ENCODE measurements at places on chromosomes 2 and 18. TPM values are rescaled to one million over a fixed set of nuclear protein-coding genes. Genes with fewer than 3 reads are reported as not detected.

GRCh38 chr2:72544554-72544953 is 281.3 kb downstream of the EXOC6B start:
- DNase-seq: no peak

GRCh38 chr2:159807183-159808031 is 9.4 kb upstream of the CD302 start:
- DNase-seq: no peak

DNA sequence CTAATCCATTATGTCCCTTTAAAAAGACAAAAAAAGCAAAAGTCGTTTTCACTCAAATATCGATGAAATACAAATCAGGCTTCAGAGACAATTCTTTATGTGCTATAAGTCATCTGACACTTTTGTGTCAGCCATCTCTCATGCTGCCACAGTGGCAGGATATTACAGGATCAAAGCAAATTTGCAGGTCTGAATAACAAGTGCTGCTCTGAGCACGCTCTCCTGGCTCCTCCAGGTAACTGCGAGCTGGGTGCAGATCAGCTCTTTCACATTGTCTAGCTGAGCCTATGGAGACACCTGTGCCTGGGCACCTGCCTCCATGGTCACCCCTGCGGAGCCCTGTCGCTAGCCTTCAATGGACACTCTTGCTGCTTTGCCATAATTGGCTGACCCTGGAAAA is 250.2 kb upstream of the RAB12 start:
- no peak for DNase-seq

The CAD gene
- total RNA-seq: 17.9 TPM

The INHA gene
- total RNA-seq: not detected
